ENCODE measurements at places on chromosomes 13 and 19. TPM values are rescaled to one million over a fixed set of nuclear protein-coding genes. Genes with fewer than 3 reads are reported as not detected.

Gene CYSLTR2
- total RNA-seq, result not detected

Gene ZSCAN4
- total RNA-seq, result not detected

Gene LILRB3
- 0.07 TPM for total RNA-seq

Gene C1QTNF9
- not detected for total RNA-seq

Gene TBXA2R
- total RNA-seq, result 0.90 TPM

Gene CD209
- total RNA-seq, result not detected

Gene KLK3
- total RNA-seq, result not detected

Gene TEAD2
- 20.4 TPM for total RNA-seq

Gene CCDC169
- total RNA-seq, result 0.37 TPM

Gene CEACAM3
- total RNA-seq, result not detected

Gene RUBCNL
- 0.08 TPM for total RNA-seq

Gene RNF225
- not detected for total RNA-seq

Gene IL11
- 26.5 TPM for total RNA-seq

Gene MCF2L
- total RNA-seq, result 0.41 TPM

Gene ZNF181
- 10.9 TPM for total RNA-seq

Gene SIGLECL1
- total RNA-seq, result not detected

Gene RRAS
- total RNA-seq, result 127 TPM

Gene QPCTL
- total RNA-seq, result 10.3 TPM

Gene LRP3
- 49.7 TPM for total RNA-seq

Gene TUBA3C
- not detected for total RNA-seq

Gene PBX4
- 1.7 TPM for total RNA-seq

Gene SLC15A1
- total RNA-seq, result not detected

Gene TMEM147
- 423 TPM for total RNA-seq

Gene GIPR
- 3.3 TPM for total RNA-seq

Gene ZNF835
- not detected for total RNA-seq

Gene ATP11A
- 5.5 TPM for total RNA-seq

Gene ACER1
- total RNA-seq, result not detected

Gene TLE2
- total RNA-seq, result 2.7 TPM

Gene VSTM1
- not detected for total RNA-seq

Gene SELENOV
- total RNA-seq, result not detected

Gene UNC13A
- total RNA-seq, result 1.5 TPM

Gene ELANE
- total RNA-seq, result 0.16 TPM

Gene TCF3
- total RNA-seq, result 62.1 TPM

Gene INSR
- 4.1 TPM for total RNA-seq

Gene ZNF525
- 0.33 TPM for total RNA-seq

Gene ZNF723
- total RNA-seq, result not detected

Gene GTF2F1
- 67.1 TPM for total RNA-seq

Gene ACTL9
- not detected for total RNA-seq

Gene LILRB5
- not detected for total RNA-seq

Gene HIPK4
- total RNA-seq, result 0.32 TPM

Gene PGPEP1
- 2.1 TPM for total RNA-seq

Gene SLC39A3
- total RNA-seq, result 22.2 TPM

Gene URAD
- not detected for total RNA-seq

Gene SERP2
- not detected for total RNA-seq

Gene ATP4B
- not detected for total RNA-seq

Gene GPR4
- 0.44 TPM for total RNA-seq

Gene CYP4F12
- 2.3 TPM for total RNA-seq

Gene BRSK1
- total RNA-seq, result 3.5 TPM

Gene KLF5
- total RNA-seq, result 30.1 TPM

Gene NOTCH3
- total RNA-seq, result 8.7 TPM

Gene ZIC5
- 2.6 TPM for total RNA-seq

Gene FOXA3
- total RNA-seq, result 0.93 TPM
